ENCODE measurements at places on chromosomes 6 and 20.

DNA sequence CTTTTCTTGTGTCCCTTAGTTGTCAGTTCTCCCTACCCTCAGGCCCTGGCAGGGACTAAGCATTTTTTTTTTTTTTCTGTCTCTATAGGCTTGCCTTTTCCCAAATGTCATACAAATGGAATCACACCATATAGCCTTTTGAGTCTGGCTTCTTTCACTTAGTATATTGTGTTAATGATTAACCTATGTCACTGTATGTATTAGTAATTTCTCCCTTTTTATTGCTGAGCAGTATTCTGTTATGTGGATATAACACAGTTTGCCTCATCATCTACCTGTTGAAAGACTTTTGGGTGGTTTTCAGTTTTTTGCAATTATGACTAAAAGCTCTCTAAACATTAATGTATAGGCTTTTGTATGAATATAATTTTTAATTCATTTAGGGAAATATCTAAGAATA is 16.0 kb upstream of the FBXO30 start:
- DNase-seq, result no peak

DNA sequence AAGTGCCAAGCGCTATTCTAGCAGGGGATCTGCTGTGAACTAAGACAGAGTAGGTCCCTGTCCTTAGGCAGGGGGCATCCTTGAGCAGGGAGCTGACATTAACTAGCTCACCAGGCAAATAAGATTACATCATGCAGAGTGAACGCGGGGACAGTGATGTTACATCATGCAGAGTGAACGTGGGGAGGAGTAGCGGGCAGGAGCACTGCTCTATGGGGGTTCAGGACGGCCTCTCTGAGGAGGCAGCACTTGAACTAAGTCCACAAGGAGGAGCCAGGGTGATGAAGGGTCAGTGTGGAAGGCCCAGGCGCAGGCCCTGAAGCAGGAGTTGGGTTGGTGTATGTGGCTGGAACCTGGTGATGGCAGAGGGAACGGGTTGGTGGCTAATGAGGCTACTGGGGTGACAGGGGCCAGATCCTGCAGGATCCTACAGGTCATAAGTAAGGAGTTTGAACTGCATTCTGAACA is 38.7 kb downstream of the KAT14 start:
- no peak for DNase-seq

- no peak for DNase-seq
Measured at GRCh38 chr6:11320914-11321597, 88.6 kb upstream of the NEDD9 start.

GRCh38 chr20:59131551-59132285 is 31.9 kb upstream of the ZNF831 start:
- DNase-seq, result no peak
